T-helper 9 cell (primary cell): ENCODE measurements at places on chromosomes 4 and X.
A peak's percentile ranks its signal among the peaks of the same experiment; 100 is the strongest.

GRCh38 chrX:137034508-137034872 lies 695 bp upstream of the GPR101 start:
- no peak for DNase-seq

GRCh38 chr4:173381610-173382009 lies 10.9 kb downstream of the SAP30 start:
- DNase-seq: no peak

DNA sequence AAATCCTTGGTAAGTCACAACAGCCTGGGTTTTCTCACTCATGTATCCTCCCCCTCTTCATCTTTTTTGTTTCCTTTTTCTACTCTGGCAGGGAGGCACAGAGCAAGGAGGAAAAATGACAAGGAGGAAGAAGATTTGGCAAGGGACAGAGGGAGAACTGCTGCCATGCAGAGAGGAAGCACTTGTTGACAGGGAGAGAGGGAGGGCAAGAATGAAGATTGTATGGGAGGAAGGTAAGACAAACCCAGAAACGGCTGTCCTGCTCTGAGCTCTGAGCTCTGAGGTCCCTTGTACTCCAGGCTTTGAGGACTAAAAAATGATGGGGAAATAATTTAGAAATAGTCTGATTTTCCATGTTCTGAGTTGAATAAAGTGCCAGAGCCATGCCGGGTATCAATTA lies 123.9 kb downstream of the DCHS2 start:
- DNase-seq: no peak

DNA sequence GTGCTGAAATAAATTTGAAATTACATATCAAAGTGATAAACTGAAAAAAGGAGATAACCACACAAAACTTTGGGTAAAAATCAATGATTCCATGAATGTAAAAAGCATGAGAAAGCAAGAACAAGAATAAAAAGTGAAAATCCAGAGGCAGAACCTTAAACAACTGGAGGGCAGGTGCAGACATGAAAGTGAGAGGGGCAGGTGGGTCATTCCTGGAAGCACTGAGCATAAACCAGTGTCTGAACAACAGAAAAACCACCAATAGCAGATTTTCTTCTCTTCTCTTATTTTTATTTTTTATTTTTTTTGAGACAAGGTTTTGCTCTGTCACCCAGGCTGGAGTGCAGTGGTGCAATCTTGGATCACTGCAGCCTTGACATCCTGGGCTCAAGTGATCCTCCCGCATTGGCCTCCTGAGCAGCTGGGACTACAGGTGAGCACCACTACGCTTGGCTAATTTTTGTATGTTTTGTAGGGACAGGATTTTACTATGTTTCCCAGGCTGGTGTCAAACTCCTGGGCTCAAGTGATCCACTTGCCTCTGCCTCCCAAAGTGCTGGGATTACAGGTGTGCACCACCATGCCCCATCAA lies 46.8 kb upstream of the GPR78 start:
- no peak for DNase-seq

- DNase-seq: no peak
These were observed 151.3 kb downstream of the USP46 start for GRCh38 chr4:52507774-52508173.

- DNase-seq: no peak
These were observed 793 bp downstream of the GRIA3 start for GRCh38 chrX:123184866-123185276.

- no peak for DNase-seq
These were observed 14.5 kb upstream of the ENPP6 start for GRCh38 chr4:184232202-184232601.

DNA sequence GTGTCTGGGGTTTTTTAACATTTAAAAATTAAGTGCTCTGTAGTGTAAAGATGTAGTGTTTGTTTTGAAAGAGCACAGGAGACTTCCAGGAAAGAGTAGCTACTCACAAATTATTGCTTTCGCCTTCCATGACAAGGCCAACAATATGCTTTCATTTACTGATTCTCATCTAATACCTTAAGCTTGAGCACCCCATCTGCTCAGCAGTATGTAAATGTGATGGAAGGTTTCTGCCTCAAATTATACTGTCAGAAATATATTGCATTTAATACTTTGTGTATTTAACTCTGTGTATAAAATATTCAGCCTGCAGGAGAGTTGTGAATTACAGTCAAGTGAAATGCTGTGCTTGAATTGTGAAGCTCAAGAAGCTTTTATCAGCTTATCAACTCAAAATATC lies 296.3 kb upstream of the ATOH1 start:
- DNase-seq: no peak

- DNase-seq: no peak
These were observed 2097.4 kb upstream of the AGA start for GRCh38 chr4:179539641-179540040.

DNA sequence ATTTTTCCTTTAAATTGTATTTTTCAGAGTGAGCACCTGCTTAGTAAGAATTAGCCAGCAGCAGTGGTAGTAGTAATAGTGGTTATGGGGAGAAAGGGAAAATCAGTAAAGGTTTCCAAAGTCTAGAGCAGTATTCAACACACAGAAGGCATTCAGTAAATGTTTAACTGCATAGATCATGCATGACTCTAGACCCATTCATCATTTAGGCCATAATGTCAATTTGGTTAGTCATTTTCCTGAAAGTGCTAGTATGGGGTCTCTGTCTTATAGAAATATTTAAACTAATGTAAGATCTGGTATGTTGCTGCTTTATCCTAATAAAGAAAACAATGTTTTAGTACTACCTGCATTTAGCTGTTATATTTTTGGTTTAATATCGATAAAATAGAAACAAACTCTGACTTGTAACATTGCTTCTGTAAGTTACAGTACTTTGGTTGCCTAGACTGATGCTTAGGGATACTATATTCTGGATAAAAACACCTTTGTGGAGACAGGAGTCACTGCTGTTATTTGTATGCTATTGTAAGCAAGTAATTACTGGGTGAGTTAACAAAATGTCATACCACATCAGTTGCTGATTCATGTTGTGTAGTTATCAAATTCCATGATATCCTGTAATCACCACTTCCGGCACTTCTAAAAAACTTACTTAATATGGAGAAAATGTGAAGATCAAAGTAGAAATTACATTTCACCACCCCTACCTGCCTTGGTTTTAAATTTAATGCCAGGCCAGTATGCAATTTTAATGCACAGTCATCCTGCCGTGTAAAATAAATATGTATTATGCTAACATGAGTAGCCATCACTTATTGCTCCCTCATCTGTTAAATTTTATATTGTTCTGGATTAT lies 115.8 kb upstream of the BMPR1B start:
- no peak for DNase-seq

DNA sequence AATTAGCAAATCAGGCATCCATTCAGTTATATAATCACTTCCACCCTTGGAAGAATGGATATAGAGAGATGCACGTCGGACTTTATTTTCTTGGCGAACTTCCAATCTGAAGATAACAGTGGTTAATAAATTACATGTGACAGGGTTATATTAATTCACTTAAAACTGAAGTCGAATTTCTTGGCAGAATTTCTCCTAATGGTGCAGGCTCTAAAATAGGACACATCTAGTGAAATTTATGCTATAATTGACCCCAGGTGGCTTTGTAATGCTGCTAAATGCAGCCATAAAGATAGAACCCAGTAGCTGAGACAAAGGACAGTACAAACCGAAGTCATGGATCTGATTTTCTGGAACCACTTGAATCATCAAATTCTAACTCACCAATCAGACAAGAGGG lies 20.8 kb upstream of the SLC10A4 start:
- DNase-seq: no peak

DNA sequence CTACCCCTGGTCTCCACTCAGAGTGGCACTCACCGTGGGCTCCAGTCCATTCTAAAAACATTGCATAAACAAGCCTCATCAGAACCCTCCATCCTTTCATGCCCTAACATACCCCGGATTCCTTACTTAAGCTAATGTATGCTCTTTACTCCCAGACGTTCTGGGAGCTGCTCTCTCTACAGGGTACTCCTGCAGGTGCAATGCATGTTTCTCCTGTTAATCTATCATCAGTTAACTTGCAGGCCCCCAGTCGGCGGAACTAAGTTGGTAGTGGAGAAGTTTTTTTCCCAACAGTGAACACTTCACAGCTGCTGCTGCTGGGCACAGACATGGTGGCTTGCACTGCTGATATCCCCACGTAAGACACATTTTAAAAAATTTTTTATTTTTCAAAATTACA lies 161.6 kb upstream of the FAT1 start:
- DNase-seq: no peak

GRCh38 chr4:100590325-100590724 lies 72.5 kb upstream of the EMCN start:
- DNase-seq: no peak

DNA sequence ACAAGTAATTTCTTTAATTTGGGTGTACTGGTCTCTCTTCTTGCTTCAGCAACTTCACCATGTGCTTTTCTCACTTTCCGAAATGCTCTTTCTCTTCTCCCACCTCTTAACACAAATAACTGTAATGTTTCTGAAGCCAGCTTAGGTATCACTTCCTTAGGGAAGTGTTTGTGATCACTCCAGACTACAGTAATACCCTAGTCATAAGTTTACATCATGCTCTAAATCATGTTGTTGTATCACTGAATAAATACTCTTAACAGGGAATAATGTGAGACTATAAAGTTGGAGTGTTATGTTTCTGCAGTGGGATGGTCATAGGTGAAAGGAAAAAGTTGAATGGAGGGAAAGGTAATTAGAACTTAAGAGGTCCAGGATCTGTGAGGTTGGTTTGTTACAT lies 712.3 kb downstream of the C4orf33 start:
- DNase-seq: no peak

GRCh38 chr4:94974773-94975172 lies 217.0 kb downstream of the BMPR1B start:
- no peak for DNase-seq

DNA sequence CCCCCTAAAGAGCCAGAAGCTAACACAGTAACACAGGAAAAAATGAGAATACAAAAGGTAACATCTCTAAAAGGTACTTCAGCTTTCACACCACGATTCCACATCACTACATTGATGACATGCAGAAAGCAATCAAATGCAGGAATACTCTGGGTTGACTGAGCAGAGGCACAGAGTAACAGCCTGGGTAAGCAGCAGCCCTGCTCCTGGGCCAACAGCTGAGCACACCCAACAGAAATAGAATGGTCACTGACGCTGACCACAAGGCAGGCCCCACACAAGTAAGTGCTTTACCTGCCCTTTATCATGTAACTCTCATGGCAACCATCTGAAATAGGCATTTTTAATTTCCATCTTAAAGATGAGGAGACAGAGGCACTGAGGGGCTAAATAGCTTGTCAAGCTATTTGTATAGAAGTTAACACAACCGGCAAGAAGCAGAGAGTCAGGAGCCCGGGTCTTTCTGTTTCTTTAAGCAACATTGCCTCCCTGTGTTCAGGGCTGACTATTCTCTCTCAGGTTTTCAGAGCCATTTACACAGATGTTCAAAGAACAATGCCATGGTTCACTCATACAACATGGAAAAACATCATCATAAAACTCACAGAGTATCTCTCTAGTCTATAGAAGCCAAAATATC lies 168.9 kb downstream of the ZNF674 start:
- no peak for DNase-seq

- DNase-seq: no peak
These were observed 376.4 kb upstream of the GNPDA2 start for GRCh38 chr4:45102716-45103115.

DNA sequence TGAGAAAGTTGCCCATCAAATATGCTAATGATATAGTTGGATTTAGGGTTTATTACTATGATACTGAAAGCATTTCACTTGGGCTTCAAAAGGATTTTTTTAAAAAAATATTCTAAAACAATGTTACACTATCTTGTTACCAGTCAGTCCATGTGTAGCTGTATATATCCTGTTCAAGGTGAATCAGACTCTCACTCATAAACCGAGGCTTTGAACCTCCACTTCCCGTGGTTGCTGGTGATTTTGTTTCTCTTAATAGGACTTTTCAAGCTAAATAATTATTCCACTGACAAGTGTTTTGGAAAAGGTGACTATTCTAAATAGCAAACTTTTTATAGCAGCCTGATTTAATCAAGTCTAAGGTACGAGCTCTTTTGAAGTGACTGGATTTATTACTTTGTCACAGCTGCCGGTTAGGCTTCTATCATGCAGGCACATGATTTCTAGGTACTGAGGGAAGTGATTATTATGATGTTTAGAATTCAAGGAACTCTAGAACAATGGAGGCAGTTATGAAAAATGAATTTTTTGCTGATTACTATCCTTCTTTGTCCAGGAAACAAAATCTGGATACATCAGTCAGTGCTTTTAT lies 287.7 kb downstream of the KCTD8 start:
- no peak for DNase-seq

- DNase-seq: no peak
These were observed 428.0 kb downstream of the ZNF674 start for GRCh38 chrX:46117234-46117633.

GRCh38 chrX:39815631-39816030 lies 282.1 kb downstream of the BCOR start:
- no peak for DNase-seq

DNA sequence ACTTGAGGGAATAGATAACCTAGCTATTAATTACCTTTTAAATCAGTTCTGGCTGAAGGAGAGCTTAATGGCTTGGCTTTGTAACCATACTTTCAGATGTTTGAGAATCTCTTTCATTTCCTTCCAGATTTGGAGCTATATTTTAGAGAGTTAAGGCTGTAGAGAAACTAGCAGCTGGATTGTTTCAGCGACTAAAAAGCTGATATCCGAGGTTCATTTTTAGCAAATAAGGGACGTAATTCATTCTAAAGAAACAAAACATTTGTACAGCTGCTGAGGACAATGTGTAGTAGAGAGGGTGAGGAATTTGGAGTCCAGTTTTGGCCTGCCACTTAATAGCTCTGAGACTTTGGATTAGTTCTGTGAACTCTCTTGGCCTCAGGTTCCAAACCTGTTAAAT lies 12.2 kb downstream of the OSTC start:
- DNase-seq: no peak

- peak; percentile 52 for DNase-seq
These were observed 3.6 kb downstream of the MAGIX start for GRCh38 chrX:49165901-49166881.

DNA sequence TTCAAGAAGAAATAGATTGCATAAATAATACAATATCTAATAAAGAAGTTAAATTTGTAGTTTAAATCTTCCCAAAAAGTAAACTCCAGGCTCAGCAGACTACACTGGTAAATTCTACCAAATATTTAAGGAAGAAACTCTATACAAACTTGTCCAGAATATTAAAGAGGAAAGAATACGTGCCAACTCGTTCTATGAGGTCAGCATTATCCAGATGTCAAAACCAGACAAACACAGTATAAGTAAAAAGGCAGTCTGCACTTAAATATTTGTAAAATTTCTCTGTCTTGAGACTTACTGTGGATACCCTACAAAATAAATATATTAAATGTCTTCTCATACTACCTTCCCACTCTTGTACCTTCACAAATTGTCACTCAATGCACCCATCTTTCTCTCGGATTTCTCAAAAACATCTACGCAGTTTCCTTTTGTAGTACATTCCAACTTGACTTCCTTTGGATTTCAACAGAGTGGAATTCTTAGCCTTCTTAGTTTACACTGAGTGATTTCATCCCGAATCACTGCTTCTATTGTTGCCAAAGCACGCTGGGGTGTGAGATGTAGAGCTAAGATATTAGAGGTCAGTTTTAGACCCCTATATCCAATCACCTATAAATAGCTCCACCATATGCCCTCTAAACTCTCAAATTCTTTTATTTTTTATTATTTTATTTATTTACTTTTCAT lies 71.6 kb upstream of the MAB21L2 start:
- no peak for DNase-seq
